ENCODE measurements at places on chromosomes 6 and 20. TPM values are rescaled to one million over a fixed set of nuclear protein-coding genes. Genes with fewer than 3 reads are reported as not detected.

GRCh38 chr20:44909872-44910689 lies at the start of gene PABPC1L:
PABPC1L (plus strand) TSS chr20:44910060; CDS start chr20:44910144, 84 bp downstream.
- peak; percentile 66 for DNase-seq

- DNase-seq = no peak
These were observed 39.5 kb downstream of the SLC22A1 start for GRCh38 chr6:160160929-160161646.

PRSS35 gene
- total RNA-seq = not detected

MUC21 gene
- total RNA-seq = 0.53 TPM

CALHM5 gene
- total RNA-seq = not detected

GRCh38 chr20:60362531-60362930 lies 404.3 kb downstream of the CDH26 start:
- no peak for DNase-seq

PPP1R16B gene
- 0.26 TPM for total RNA-seq

DNA sequence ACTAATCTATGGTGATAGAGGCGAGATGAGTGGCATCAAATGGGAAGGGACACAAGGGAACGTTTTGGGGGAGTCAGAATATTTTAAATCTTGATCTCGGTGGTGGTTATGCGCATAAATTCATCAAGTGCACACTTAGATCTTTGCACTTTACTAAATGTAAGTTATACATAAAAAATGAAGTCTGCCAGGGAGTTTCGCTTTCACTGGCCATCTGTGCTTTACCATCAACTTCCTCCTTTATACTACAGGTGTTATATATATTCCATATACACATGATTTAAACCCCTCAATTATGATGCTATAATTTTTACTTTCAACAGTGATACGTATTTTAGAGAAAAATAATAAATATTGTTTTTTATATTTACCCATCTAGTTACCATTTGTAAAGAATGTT lies 97.6 kb upstream of the AKIRIN2 start:
- no peak for DNase-seq

GRCh38 chr20:34945315-34946077 lies 10.1 kb downstream of the GSS start:
- peak; percentile 49 for DNase-seq

CST4 gene
- not detected for total RNA-seq

DNA sequence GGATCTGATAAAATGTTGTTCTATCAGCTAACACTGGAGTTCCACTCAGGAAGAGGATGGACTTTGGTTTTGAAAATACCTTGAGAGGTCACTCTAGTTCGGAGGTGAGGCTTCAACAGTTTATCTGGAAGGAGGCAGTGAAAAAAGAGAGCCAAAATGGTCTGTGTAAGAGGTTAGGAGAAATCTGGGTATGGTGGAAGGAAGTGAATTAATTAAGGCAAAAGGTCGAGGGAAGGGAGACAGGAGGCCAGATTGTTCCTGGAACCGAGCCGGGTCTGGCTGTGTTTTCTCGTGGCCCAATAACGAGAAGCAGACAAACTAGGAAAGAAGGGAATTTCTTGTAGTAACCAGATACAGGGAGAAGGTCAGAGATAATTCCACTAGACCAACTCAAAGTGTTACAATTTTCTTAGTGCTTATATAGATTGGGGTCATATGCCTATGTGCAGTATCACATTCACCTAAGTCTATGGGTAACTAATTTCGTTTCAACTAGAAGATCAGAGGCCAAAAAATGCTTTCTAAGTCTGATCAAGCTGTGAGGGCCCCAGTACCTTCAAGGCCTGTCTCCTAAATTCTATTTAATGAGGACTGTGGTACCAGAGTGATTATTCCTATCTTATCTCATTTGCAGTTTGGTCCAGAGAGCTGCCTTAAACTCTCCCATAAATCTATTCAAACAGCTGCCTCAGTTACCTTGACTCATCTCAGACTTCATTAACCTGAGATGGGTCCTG lies 96.0 kb upstream of the SNX9 start:
- DNase-seq = no peak

GRCh38 chr6:43399932-43400487 lies 27.3 kb upstream of the ABCC10 start:
- DNase-seq = no peak

DNA sequence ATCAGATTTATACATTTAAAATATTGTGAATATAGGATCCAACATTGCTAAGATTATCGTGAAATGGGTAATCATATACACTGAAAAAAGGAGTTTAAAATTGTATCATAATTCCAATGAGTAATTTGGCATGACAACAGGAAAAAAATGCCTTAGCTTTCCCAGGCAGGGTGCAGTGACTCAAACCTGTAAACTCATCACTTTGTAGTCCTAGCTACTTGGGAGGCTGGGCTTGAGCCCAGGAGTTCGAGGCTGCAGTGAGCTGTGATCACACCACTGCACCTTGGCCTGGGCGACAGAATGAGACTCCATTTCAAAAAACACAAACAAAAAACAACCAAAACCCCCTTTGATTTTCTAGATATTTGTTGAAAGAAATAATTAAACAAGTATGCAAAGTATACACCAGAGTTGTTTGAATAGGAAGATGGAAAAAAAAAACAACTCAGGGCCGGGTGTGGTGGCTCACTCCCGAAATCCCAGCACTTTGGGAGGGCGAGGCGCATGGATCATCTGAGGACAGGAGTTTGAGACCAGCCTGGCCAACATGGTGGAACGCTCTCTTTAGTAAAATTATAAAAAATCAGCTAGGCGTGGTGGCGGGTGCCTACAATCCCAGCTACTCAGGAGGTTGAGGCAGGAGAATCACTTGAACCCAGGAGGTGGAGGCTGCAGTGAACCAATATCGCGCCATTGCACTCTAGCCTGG lies 98.7 kb downstream of the TRERF1 start:
- peak; percentile 79 for DNase-seq

CLPSL1 gene
- total RNA-seq = not detected

DNA sequence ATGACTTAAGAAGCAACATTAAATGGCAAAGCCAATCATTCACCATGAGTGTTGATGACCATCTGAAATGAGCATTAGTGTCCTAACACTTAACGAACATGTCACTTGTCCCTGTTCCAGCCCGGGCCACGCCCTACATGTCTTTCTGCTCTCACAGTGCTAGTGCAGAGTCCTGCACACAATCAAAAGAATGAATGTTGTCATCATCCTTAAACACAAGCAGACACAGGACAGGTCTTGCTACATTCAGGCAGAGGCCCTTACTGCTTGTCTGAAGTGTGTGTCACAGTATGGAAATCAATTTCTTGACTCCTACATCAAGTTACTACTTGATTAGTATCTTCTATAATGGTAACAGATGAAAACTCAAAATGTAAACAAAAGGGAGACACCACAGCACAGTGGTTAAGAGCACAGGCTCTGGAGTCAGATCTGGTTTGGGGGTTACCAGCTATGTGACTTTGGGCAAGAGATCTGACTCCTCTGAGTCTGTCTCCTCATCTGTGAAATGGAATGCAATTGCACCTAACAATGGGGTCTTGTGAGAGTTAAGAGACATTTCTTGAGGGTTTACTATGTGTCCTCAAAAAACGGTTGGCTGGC lies 17.4 kb downstream of the UBE2V1 start:
- peak; percentile 86 for DNase-seq

DNA sequence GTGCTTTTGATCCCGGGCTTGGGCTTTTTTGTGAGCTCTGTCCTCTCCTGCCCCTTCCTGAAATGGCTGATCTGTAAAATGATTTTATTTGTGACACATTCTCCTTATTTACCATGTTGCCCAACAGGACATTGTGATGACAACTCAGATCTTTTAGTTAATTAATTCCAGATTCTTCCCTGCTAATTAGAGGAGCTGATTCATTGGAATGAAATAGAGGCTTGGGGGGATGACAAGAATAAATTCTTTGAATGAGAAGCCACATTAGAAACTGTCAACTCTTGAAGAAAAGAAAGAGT lies 26.1 kb upstream of the GABRR1 start:
- DNase-seq = no peak

DNA sequence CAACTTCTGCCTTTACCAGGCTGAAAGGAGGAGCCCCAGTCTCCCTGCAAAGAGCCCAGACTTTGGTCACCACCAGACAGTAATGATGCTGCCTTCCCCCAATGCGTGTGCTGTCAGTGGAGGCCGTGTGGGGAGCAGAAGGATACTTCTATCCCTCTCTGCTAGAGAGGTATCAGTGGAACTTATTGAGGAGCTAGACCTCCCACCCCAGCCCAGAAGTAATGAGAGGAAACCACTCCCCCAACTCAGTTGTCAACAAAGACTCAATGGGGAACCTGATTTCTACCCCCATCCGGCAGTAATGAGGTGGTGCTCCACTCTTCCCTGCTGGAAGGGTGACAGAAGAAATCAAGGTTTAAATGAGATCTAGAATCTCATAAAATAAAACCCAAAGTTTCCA lies 4.4 kb upstream of the WFDC8 start:
- DNase-seq = no peak

- peak; percentile 89 for DNase-seq
These were observed 11.3 kb downstream of the NFATC2 start for GRCh38 chr20:51531141-51531710.

DNA sequence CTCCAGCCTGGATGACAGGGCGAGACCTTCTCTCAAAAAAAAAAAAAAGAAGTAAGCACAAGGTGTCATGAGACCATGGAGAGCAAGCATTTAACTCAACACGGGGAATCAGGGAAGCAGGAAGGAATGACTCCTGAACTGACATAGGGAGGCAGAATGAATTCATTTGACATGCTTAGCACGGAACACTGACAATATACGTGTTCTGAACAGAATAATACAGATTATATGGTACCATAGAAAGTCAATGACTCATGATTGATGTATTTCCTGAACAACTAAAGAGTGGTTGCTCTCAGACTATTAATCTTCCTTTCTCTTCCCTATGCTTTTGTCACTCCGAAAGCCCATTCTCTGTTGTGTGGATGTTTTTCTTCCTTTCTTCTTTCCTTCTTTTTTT lies 20.7 kb upstream of the ASIP start:
- peak; percentile 67 for DNase-seq

DNA sequence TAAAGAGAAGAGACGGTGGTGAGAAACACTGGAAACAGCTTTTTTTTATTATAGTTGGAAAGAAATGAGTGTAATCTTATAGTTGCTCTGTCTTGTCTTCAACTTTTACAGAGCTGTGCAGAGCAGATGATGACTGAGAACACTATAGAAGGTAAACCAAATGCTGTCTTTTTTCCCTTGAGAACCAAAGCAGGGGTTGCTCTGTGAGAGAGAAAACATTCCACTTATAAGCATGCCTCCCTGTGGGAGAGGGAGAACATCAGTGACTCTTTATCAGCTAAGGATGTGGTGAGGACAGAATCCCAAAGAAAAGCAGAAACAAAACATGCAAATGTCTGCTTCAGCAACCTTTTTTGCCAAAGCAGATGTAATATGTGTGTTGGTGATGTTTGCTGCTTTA lies 179.3 kb upstream of the HDDC2 start:
- DNase-seq = no peak

STMN3 gene
- total RNA-seq = 0.26 TPM

GRCh38 chr6:89208551-89208950 lies 8.6 kb downstream of the GABRR1 start:
- no peak for DNase-seq

DNA sequence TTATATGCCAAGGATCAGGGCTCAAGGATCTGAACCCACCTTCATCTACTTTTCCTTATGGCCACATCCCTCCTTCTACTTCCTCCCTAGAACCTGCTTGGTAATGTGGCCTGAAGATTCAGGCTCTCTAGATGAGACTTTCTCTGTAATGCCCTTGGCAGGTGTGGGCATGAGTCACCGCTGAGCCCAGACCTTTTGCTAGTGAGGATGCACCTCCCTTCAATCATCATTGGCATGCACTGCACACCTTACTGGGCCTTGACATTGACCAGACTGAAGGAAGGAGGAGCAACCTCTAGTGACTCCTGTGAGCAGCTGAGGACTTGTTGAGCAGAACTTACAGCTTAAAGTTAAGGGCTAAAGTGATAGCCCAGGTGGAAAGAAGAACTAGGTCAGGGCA lies 405.3 kb downstream of the MAFB start:
- DNase-seq = peak; percentile 61

SAMD10 gene
- total RNA-seq = 2.7 TPM

GRCh38 chr20:38855356-38855755 lies 49.9 kb downstream of the PPP1R16B start:
- DNase-seq = no peak

GRCh38 chr20:19709635-19710335 lies 48.3 kb upstream of the RIN2 start:
- DNase-seq = no peak

DNA sequence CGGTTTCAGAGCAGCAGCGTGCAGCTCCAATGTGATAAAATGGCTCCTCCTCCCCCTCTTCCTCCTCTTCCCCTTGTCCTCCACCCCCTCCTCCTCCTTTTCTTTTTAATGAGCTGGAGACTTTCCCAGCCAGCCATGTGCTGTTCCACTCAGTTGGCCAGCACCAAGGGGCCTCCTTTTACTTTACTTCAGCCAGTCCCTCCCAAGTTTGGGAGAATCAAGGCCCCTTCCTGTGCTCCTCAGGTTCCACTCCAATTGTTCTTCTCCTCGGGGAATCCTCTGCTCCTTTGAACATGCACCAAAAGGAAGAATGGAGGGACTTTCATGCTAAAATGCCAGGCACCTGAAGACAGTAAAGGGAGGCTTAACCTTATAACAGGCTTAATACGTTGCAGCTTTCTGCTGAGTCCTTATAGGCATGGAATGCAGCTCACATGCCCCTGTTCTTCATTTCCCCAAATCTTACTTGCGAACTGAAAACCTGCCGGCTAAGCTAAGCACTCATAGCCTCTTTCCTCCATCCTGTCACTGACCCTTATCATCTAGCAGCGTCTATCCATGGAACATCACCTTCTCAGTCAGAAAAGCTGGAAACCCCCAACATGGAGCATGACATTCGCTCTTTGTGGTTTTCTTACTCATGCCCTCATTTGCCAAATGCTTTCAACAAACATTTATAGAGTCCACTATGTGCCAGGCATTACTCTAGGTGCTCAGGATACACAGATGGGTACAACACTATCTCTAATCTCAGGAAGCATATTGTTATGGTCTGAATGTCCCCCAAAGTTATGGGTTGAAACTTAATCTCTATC lies 170.6 kb downstream of the PHACTR1 start:
- DNase-seq = peak; percentile 7

DNA sequence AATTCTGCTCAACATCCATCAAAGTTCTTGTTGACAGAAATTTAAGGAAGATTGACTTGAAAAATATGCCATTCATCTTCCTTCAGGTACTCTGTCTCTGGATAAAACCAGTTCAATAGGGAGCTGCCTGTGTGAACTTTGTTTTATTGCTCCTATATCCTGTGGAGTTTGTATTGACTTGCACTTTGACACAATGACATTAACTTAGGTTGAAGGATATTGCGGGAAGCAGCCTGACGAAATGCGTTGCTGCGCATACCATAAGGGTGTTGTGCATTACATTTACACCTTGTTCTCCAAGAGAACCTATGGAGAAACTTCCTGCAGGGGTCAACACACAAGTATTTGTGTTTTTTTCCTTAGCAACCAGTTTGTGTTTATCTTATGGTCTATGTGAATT lies 185.4 kb upstream of the GRIK2 start:
- DNase-seq = no peak

PPP1R3G gene
- 1.8 TPM for total RNA-seq

DNA sequence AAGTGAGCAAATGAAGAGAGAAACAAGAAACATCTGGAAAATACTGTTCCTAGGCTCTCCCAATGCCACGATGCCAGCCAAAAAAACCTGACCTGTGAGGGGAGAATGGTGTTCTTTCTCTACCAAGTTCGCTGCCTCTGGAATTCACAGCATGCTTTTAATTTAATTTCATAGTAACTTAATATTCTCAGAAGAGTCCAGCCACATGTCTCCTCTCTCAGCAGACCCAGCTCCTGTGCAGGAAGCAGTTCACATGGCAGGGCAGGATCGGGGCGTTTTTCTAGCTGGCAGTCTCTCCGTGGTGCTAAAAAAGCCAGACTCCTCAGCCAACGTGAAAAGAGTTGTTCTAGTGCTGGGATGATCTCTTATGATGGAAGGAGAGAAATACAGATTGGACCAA lies 57.5 kb downstream of the BFSP1 start:
- DNase-seq = no peak

Measured in bronchial epithelial cell (primary cell).